Kidney (tissue), 22 donors: ENCODE measurements at places on chromosomes 4 and X.

- DNase-seq: no peak
Observed at GRCh38 chrX:100625985-100626491, 10.6 kb downstream of the TSPAN6 start.

GRCh38 chr4:101175896-101176676, 171.2 kb downstream of the PPP3CA start:
- DNase-seq: no peak

DNA sequence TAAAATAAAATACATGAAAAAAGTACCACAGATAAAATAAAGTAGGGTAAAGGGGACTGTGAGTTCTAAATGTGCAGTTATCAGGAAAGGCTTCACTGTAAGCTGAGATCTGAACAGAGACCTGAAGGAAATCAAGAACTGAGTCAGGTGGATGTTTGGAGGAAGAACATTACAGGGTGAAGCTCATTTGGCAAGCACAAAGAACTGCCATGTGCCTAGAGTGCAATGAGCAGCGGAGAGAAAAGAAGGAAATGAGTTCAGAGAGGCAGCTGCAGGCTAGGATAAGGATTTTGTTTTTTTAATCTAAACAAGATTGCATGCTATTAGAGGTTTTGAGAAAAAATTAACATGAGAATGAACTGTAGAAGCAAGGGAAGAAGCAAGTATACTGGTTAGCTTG, 373.1 kb downstream of the STPG2 start:
- DNase-seq: no peak

GRCh38 chr4:28101583-28101982, 1240.9 kb downstream of the STIM2 start:
- no peak for DNase-seq

GRCh38 chrX:76427560-76428242, at the start of gene MAGEE1:
Gene MAGEE1 (plus strand): TSS chrX:76427710. CDS start chrX:76427931, 221 bp downstream.
- DNase-seq: peak; percentile 88

DNA sequence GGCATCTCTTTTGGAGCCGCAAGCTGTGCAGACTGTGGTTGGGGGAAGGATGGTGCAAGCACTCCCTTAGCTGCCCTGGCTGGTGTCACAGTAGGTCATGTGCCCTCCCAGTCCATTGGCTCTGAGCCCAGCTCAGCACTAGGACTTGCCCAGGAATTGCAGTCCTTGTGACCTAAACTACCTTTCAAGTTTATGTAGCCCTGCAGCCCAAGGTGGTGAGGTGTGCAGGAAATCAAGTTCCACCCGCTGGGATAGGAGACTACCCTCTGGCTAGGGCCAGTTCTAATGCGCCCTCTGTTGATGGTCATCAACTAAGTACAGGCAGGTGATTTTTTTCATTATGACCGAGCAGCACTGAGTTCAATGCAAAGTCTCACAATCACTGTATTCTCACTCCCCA, 335.2 kb downstream of the UBE2NL start:
- no peak for DNase-seq

- DNase-seq: no peak
Observed at GRCh38 chr4:79338148-79338547, 12.3 kb upstream of the NAA11 start.

DNA sequence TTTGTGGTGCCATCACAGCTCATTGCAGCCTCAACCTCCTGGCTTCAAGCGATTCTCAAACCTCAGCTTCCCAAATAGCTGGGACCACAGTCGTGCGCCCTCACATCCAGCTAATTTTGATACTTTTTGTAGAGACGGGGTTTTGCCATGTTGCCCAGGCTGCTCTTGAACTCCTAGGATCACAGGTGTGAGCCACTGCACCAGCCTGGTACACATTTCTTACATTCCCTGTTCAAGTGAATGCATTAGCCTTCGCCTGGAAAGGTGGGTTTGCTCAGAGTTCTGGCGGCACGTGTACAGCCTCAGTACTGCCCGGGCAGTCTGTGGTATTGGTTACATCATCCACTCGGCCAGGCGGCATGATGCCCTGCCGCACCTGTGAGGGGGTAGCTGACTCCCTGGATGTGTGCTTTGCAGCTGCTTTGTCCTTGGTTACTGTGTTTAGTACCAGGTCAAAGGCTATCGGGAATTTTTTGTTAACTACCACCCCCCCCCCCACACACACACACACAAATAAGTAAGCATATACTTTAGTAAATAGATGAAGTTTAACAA, 57.1 kb downstream of the TNIP2 start:
- no peak for DNase-seq

GRCh38 chrX:1427756-1428155, 25.0 kb downstream of the ASMTL start:
- peak; percentile 80 for DNase-seq

DNA sequence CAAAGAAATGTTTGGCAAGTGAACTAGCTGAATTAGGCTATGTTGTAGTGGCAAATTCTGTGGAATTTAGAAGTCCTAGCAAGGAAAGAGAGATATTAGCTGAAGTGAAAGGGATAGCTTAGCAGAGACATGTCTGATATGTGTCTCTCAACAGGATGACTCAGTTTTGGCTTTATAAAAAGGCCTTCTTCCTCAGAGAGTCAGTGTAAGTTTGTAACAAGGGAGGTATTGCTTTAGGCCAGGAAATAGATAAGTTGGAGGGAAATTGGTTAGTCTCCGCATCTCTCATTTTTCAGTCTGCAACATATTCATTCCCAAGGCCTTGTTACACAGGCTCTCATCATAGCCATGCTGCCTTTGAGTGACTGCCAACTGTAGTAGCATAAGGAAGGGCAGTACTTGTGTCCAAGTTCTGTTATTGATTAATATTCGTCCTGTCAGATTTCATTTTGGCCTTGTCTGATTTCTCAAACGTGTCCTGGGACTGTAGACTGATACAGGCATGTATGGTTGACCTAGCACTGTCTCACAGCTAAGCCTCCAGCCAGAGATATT, 4.0 kb downstream of the TMEM164 start:
- no peak for DNase-seq

DNA sequence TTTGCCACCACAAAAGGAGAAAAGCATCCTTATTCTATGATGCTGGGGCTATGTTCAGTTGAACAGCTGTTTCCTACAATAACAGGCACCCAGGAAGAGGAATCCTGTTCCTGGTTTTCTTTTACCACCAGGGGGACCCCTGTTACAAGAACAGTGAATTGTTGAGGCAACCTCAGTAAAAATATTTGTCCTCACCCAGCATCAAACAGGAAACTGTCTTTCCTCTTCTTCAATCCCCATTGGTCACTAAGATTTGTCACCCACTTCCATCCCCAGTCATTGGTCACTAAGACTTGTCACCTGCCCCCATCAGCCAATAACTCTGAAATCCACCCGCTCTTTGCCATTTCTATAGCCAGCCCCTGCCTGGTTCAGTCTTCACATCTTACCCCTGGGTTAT, 143.5 kb upstream of the GALNT7 start:
- no peak for DNase-seq

GRCh38 chr4:168441412-168441811, 38.9 kb downstream of the DDX60L start:
- no peak for DNase-seq

GRCh38 chr4:6746721-6747293, 30.8 kb downstream of the BLOC1S4 start:
- peak; percentile 93 for DNase-seq

DNA sequence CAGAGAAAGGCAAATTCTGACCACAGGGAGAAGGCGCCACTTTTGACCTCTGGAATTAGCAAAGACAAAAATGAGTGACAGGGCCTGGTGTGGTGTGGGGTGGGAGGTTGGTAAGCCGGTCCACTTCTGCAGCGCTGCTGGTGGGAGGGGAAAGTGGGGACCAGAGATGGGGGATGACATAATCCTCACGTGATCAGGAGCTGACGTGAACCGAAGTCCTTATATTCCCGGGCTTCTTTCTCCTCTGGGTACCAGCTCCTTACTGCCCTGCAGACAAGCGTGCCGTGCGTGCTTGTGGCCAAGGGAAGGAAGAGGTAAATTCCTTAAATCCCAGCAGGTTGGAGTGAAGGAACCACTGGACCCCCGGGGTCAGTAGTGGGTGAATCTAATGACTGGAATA, at the start of gene TCEAL7:
Gene TCEAL7, plus strand, starts transcription at position 249 of the 400 bp plus-strand sequence. CDS start 1,165 bp downstream, outside the sequence.
- DNase-seq: no peak

- no peak for DNase-seq
Observed at GRCh38 chrX:10875995-10876394, 235.1 kb upstream of the HCCS start.

- DNase-seq: peak; percentile 16
Observed at GRCh38 chrX:13966793-13967125, 62.9 kb downstream of the GEMIN8 start.

DNA sequence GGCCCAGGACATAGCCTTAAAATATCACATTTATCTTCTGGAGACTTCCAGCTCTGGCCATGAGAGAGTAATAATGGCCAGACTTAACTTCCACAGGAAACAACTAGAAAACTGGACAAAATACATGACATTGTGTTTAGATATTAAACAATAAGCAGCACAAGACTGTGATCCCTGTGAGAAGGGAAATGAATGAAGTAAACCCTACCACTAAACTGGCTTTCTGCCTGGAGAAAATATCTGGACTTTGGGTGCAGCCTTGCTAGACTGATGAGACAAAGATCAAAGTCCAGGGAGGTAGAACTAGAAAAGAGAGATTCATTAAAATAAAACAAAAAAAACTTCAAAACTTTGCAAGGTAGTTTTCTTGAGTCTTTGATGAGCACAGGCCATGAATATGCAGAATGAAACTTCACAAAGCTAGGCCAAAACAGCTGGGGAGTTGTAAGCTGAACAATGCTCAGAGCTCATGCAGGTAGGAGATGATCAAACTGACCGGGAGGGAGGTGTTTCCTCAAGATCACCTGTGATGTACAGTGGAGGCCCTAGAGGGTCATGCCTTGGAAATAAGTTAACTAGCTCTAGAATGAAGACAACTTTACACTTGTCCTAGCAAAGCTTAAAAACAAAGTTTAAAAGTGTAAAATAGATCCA, 147.0 kb upstream of the SH3RF1 start:
- DNase-seq: no peak

DNA sequence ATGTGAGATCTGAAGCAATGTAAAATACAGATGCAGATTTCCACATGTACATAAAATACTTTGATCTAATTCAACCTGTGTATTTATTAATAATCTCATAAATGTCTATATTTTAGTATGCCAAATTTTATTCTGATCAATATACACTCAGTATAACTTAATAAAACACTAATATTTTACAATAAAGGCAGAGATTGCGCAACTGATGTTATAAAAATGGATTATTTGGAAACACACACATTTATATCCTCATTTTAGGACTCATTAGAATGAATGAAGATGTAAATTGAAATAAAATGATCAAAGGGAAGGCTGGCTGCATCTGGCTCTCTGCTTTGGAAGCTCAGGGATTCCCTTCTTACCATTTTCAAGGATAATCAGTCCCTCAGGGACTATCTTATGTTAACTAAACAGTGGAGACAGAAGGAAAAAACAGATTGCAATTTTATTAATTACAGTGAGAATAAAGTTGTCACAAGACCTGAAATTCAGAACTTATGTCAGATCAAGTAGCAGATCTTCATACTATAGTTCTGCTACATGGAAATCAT, 900.9 kb upstream of the EPHA5 start:
- no peak for DNase-seq

- no peak for DNase-seq
Observed at GRCh38 chr4:26223155-26223554, 97.7 kb upstream of the RBPJ start.

GRCh38 chr4:144318797-144319196, 178.3 kb upstream of the GYPA start:
- no peak for DNase-seq

GRCh38 chr4:83339573-83339972, 4.9 kb upstream of the HPSE start:
- no peak for DNase-seq

DNA sequence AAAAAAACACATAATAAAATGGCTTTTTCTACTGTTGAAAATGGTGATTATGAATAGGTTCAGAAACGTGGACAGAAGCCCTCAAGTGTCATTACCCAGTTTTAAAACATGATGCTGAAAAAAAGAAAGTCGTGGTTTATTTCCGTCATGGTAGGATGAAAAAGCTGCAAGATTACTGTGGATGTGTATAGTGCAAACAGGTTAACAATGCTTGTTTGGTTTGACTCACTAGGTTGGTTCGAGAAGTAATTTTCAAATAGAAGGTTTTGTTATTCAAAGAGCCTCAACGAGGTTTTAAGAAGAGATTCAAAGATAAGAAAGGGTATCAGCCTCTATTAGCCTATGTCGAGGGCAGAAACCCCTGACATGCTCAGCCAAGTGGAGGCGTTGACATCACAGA, 2.5 kb upstream of the RXFP1 start:
- no peak for DNase-seq

DNA sequence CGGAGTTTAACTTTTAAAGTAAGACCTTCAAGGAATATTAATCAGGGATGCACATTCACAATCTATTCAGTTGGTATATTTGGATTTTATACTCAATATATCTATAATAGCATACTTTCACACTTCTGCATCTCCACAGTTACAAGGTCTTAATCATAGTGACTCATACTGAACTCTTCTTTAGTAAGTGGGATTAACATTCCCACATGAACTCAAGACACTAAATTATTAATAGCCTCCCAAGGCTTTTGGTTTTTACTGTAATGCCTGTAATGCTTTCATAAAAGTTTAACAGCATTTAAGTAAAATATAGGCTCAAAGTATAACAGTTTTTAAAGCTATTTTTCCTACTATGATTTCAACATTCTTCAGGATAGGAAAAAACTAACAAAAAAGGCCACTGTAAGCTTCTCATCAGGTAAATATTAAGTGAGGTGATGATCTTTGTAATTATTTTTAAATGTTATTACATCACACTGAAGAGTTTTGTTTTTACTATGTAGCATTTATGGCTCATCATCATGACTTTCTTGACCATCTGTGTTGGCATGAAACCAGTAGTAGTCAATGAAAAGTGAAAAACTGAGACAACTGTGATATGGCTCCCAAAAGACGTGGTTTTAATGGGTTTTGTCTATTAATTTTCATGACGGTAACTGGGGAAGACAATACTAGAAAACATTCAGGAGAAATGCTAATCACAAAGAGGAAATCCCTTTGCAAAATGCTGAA, 91.5 kb upstream of the GALNT7 start:
- DNase-seq: no peak

DNA sequence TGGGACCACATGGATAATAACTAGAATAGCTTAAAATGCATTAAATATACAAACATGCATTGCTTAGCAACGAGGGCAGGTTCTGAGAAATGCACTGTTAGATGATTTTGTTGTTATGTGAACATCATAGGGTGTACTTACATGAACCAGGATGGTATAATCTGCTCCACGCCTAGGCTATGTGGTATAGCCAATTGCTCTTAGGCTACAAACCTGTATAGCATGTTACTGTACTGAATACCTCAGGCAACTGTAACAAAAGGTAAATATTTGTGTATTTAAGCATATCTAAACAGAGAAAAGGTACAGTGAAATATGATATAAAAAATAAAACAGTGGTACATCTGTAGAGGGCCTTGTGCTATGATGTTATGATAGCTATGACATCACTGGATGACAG, 169.2 kb upstream of the IL15 start:
- no peak for DNase-seq

GRCh38 chrX:24282381-24283126, 31.3 kb downstream of the SUPT20HL2 start:
- peak; percentile 45 for DNase-seq
